ENCODE measurements at places on chromosomes 12 and 14.

GRCh38 chr14:31326111-31326510 is 94.2 kb downstream of the HEATR5A start:
- DNase-seq = peak; percentile 39

GRCh38 chr12:14769969-14770495 is 33.2 kb downstream of the WBP11 start:
- peak; percentile 62 for DNase-seq

- DNase-seq = no peak
Observed at GRCh38 chr12:67390273-67390672, 121.1 kb downstream of the CAND1 start.

DNA sequence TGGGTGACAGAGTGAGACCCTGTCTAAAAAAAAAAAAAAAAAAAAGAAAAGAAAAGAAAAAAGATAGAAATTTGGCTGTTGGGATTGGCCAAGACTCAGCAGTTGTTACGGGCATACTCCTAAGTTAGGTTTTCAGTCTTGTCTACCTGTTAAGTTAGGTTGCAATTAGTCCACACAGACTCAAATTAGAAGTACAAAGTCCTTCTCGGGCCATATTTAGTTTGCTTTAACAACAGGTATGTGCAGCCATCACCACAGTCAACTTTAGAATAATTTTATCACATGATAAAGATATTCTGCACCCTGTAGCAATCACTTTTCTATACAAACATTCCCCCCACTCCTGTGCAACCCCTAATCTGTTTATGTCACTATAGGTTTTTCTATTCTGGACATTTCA is 85.2 kb downstream of the WNK1 start:
- DNase-seq = no peak

- no peak for DNase-seq
Observed at GRCh38 chr12:7966563-7966962, 30.6 kb upstream of the SLC2A3 start.

- DNase-seq = no peak
Observed at GRCh38 chr12:64909124-64909523, 84.7 kb downstream of the TBC1D30 start.

- DNase-seq = no peak
Observed at GRCh38 chr12:106333010-106333409, 24.5 kb upstream of the POLR3B start.

DNA sequence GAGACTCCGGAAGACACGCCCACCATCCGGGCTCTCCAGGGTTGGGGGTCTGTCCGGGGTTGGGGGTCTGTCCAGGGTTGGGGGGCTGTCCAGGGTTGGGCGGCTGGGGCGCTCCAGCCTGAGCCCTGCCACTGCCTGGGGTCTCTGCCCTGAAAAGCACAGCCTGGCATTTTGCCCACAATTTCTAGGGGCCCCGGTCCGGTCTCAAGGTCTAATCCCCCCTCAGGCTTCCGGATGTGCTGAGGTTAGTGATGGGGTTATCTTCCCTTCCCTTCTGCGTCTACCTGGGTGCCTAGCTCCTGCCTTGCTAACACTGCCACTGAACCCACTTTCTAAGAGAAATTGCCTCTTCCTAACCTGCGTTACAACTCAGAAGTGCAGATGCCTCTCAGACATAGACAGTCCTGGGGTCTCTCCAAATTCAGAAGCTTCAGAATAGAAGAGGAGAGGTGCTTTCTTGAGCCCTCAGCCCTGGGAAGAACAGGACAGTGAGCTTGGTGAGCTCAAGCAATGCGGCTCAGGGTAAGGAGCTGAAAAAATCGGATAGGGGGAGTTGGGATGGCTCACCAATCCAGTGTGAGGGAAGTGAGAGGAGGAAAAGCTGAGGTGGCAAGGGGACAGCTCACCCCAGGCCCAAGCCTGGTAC is 5.7 kb downstream of the LHX5 start:
- no peak for DNase-seq

GRCh38 chr12:97385121-97385520 is 77.5 kb upstream of the RMST start:
- DNase-seq = no peak

GRCh38 chr14:87691042-87691881 is 301.7 kb downstream of the GALC start:
- DNase-seq = no peak

- no peak for DNase-seq
Observed at GRCh38 chr12:48764521-48764920, 24.4 kb downstream of the ADCY6 start.

- DNase-seq = no peak
Observed at GRCh38 chr12:83985084-83985483, 927.5 kb downstream of the SLC6A15 start.

GRCh38 chr12:14239350-14239934 is 126.0 kb upstream of the ATF7IP start:
- peak; percentile 39 for DNase-seq

DNA sequence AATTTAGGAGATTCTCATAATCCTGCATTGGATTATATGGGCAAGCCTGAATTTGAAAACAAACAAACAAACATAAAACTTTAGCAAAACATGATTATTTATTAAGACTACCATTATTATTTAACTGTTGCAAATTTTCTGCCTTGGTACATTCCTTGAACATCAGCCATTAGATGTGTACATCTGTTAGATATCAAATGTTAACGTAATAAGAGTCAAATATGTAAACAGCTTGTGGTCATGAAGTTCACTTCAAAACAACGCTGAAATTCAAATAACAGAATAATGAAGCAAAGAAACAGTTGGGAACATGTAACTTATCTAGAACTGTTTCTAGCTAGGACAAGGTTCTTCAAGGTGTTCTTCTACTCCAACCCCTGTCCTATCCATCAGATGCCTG is 14.3 kb upstream of the TMX1 start:
- DNase-seq = peak; percentile 58

- no peak for DNase-seq
Observed at GRCh38 chr14:59890676-59891075, 20.1 kb upstream of the RTN1 start.

GRCh38 chr12:25347716-25348592 is 97.2 kb upstream of the KRAS start:
- no peak for DNase-seq

DNA sequence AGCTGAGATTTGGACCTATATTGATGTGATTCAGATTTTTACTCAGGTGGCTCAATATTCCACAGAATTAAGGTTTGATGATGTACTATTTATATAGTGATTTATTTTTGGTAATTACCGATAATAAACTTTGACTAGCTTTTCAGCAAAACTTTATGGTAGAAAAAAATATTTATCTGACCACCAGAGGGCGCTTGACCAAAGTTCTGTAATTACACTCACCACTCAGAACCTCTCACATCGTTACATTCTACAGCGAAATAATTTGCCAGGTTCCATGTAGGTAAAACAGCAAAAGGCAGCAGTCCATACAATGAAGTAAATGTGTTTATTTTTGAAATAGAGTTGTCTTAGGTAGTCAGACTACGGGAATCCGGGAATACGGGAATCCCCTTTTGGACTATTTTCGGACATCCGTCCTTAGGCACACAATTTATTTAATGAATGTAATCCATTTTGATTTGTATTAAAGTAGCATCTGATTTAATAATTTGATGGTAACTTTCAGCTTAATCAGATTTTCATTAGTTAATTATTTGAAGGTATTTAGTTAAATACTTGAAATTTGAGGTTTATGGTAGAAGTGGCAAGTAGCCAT is 143.0 kb upstream of the DDHD1 start:
- no peak for DNase-seq

DNA sequence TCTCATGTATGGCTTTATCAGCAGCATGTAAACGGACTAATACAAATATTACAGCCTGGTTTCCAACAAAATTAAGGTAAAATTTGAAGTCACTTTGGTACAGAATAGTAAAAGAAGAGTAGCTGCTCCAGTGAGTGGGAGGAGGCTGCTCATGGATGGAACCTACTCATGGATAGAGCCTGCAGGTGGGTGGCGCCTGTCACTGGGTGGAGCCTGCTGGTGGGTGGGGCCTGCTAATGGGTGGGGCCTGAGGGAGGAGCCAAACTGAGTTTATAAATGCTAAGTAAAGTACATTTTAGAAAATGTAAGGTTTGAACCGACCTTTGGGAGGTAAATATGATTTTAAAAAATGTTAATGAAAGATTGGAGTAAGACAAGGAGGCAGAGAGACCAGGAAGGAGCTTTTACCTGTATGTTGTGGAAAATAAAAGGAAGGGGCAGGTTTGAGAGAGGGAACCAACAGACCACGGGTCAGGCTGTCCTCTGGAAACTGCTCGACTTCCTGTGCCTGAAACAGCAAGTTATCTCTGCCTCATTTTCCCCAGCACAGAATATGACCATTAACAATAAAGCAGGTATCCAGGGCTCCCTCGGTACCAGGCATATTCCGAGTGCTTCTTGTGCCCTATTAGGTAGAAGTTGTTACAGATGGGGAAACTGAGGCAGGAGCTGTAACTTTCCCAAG is 55.9 kb upstream of the SEL1L start:
- DNase-seq = no peak

DNA sequence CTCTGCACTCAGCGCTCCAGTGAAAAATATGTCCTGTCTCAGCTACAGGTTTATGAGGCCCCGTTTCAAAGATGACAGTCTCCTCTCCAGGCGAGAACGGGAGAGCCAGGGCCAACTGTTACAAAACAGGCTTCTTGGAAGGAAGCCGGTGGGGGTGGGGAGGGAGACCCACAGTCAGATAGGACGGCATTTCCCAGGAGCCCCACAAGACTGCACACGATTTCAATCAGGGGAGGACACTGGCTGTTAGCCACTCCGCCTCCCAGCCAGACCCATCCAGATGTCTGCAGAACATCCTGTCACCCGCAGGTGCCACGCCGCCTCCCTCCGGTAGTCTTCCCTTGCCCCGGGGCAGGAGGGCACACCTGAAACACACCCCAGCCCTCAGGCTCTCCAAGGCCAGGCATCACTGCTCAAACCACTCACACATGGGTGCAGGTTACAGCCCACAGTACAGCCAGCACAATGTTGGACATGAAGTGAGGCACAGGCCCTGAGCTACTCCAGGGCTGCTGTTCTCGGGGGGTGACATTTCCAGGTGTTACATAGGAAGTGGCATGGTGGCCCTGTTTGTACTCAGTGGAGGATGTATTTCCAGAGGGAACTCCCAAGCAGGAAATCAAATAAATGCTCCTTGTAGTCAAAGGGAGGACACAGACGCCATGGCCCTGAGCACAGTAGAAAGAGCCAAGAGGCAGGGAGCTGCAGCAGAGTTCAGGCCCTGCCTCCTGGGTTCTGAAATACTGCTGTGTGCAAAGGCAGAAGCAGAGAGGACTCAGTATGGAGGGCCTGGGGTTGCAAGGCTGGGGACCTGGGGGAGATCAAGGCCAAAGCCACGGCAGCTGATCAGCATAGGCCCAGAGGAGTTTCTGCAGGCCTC is 138.1 kb downstream of the BCL11B start:
- DNase-seq = no peak

GRCh38 chr12:62751810-62752155 is 183.2 kb downstream of the PPM1H start:
- DNase-seq = no peak

DNA sequence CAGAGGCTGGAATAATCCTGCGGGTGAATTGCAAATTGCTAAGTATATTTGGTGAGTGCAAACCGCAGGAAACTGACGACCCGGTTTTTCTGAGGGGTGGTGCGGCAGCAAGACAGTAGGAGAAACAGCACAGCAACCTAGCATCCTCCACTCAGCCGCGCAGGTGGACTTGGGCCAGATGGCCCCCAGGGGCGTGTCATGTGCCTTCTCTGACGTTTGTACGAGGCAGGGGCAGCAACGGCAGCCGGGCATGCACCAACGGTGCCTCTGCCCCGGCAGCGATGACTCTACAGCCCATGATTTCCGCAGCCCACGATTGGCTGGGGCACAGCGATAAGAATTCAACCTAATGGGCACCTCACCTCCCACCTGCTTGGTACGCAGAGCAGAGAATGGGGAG is 11.1 kb upstream of the CLEC2A start:
- DNase-seq = no peak

GRCh38 chr12:1859643-1860042 is 39.3 kb downstream of the LRTM2 start:
- DNase-seq = no peak

GRCh38 chr12:75977952-75978671 is 53.5 kb downstream of the PHLDA1 start:
- DNase-seq = peak; percentile 99

- DNase-seq = peak; percentile 80
Observed at GRCh38 chr14:69574263-69574953, at the start of gene CCDC177. CCDC177 (minus strand) TSS chr14:69574871; CDS start chr14:69573622, 1,249 bp downstream.

GRCh38 chr12:52123487-52124186 is 44.1 kb downstream of the SMIM41 start:
- DNase-seq = no peak
